ENCODE measurements at places on chromosomes 5 and 9.

- DNase-seq, result no peak
Observed at GRCh38 chr5:131396015-131396414, 132.2 kb downstream of the CDC42SE2 start.

DNA sequence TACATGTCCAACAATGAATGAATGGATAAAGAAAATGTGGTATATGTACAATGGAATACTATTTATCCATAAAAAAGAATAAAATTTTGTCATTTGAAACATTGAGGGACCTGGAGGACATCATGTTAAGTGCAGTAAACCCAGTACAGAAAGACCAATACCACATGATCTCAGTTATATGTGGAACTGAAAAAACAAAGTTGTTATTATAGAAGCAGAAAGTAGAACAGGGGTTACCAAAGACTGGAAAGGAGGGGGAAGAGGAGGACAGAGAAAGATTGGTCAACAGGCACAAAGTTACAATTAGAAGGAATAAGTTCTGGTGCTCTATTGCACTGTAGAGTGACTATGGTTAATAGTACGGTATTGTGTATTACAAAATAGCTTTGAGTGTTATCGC, 233.8 kb downstream of the SEMA6A start:
- no peak for DNase-seq

- no peak for DNase-seq
Observed at GRCh38 chr5:107743373-107744000, 72.8 kb upstream of the EFNA5 start.

DNA sequence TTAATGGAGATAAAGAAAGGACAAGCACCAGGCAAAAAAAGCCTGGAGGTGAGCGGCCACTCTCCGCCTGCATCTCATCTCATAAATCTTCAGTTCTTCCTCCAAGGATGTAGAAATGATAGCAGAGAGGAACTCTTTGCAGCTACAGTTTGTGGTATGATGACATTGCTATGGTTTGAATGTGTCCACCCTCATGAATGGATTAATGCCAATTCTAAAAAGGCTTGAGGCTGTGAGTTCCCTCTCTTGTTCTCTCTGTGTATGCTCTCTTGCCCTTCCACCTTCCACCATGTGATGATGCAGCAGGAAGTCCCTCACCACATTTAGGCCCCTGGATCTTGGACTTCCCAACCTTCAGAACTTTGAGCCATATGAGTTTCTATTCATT, 126.4 kb downstream of the SPOCK1 start:
- DNase-seq, result no peak

DNA sequence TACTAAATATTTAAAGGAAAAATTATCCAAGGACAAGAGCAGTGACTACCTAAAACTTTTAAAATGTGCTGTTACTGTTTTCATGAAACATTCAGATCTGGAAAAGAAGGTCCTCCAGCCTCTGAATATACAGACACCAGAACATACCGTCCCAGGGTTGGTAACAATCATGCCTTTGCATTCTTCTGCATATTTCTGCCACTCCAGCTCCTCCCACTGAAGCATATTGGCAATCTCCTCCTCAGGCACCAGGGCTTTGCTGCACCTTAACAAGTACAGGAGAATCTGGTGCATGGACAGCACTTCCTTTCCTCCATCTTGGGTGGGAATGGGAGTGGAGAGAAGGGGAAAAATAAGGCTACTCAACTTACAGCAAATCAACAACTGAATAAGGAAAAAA, 60.0 kb downstream of the DROSHA start:
- no peak for DNase-seq

DNA sequence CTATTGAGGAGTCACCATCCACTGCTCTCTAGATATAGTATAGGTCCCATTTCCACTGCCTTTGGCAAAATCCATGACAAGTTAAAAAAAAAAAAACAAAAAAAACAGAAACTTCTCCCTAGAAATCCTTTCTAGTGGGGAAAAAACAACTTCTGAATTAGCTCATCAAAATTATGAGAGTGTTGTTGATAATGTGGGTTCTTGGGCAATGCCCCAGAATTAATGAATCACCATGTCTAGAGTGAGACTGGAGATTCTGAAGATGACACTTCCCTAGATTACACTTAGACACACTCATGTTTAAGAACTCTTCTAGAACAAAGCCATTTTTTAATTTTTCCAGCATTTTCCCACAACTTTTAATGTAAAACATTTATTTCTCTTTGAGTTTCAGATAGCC, 728.0 kb upstream of the C9orf72 start:
- no peak for DNase-seq

DNA sequence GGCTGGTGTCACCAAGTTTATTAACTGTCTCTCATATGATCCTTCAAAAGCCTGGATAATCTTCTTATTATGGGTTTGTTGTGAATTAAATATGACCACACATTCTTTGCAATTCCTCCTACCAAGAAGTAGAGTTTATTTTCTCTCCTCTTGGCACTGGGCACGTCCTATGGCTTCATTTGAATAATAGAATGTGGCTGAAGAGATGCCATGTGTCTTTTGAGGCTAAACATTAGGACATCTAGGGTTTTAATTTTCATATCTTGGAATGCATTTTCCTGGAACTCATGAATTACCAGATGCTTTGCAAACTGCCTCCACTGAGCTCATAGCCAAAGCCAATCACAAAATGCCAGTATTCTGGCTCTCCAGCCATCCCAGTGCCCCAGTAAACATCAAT, 19.9 kb upstream of the SCGB3A2 start:
- DNase-seq, result no peak

GRCh38 chr5:131607418-131607817, 27.6 kb downstream of the RAPGEF6 start:
- DNase-seq, result no peak

- no peak for DNase-seq
Observed at GRCh38 chr9:119264165-119264564, 105.1 kb downstream of the BRINP1 start.

DNA sequence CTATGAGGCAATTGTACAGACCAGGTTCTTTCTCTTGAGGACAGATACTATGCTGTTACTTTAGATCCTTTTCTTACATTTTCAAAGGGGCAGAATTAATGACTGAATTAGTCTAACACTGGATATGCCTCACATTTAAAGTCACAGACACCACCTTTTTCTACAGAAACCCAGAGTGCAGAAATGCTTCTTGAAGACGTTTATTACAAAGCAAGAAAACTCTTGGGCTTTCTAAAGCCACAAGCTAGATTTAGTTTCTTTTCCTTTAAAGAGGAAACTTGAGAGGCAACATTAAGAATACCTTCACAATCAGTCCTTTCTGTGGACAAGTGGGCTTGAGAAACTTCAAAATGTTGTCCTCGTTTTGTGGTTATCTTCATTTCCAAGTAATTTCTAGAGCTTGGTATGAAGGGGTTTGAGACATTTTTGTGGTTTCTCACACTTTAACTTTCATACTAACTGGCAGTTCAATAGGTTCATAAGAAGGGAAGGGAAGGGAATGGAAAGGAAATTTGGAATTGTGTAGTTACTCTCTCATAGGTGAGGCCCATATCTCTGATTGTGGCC, 527.4 kb downstream of the RASEF start:
- no peak for DNase-seq
